ENCODE measurements at places on chromosomes 6 and 20.

GRCh38 chr6:170229851-170230519 lies 60.9 kb downstream of the DLL1 start:
- DNase-seq: no peak

DNA sequence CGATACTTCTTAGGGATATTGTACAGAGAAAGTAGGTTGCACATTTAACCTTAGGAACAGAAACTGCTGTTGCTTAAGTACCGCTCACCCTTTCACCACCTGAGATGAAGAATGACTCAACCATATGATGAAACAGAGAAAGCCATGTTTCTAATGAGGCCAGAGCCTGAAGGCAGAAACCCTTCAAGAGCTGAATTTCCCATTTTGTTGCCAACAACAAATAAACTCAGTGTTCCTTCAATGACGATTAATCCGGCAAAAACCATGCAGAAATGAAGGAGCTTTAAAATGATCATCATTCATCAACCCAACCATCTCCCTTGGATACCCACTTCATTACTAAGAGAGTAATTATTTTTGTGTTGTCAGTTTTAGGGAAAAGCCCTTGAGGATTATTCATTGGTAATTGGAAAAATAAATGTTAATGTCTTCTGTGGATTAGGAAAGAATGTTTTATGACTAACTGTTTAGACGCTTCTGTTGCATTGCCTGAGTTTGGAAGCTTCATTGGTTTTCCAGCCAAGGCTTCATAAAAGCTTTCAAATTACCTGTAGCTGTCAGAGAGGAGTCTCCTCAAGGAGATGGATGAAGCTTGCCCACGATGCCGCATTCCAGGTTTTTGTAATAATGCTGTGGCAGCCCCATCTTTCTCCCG lies 112.1 kb upstream of the IYD start:
- no peak for DNase-seq

DNA sequence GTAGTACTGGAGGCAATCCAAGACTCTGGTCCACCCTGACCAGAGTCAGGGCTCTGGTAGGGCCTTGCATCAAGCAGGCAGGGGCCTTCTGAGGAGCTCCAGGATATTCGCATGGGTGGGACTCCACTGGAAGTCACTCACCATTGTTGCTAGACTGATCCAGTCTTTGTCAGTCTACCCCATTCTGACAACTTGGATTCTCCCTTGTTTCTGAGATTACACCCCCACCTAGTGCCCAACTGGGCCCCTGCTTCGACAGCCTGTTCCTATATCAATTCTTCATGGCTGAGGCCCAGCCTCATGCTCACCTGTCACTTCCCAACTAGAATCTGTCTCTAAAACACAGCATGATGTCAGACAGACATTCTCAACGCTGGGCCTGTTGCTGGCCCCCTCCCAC lies 5.2 kb downstream of the SLC35D3 start:
- DNase-seq: no peak

GRCh38 chr6:16712255-16712930 lies 48.9 kb downstream of the ATXN1 start:
- DNase-seq: no peak

DNA sequence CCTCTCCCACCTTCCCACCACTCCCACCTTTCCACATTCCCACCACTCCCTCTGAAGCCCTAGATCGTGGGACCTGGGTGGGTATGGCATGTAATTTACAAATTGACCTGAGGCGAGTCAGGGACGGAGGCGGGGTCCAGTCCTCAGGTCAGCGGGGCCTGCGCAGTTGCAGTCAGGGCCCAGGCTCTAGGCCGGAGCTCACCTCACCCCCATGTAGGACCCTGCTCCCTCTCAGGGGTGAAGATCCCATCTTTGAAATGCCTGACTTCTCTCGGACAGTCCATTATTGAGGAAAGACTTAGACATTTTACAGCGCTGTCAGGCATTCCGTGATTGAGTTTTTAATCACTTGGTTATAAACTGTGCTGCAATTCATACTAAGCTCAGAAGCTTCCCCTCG lies 10.5 kb downstream of the THBS2 start:
- DNase-seq: no peak

DNA sequence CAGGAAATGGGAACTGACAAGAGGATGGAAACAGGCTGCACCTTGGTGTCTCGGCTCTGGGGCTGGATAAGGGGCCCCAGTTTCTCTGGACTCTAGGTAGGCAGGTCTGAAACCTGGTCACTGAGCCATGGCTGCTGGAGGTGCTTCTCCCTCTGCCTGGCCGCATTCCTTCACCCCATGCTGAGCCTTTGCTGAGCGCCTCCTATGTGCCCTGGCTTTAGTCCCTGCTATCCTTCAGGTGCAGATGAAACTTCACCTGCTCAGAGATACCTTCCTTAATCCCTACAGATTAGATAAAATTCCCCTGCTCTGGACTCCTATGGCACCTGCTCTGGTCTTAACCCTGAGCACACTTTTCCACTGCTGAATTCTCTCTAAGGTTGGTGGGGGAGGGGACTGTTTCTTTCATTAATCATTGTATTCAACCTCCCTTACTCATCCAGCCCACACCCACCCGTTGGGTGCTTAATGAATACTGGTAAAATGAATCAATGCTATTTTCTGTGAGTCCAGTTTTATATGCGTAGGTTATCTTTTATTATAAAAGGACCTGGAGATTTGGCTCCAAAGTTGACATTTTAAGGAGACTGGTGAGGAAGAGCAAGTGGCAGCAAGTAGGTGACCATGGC lies 19.3 kb downstream of the MYLK4 start:
- no peak for DNase-seq

DNA sequence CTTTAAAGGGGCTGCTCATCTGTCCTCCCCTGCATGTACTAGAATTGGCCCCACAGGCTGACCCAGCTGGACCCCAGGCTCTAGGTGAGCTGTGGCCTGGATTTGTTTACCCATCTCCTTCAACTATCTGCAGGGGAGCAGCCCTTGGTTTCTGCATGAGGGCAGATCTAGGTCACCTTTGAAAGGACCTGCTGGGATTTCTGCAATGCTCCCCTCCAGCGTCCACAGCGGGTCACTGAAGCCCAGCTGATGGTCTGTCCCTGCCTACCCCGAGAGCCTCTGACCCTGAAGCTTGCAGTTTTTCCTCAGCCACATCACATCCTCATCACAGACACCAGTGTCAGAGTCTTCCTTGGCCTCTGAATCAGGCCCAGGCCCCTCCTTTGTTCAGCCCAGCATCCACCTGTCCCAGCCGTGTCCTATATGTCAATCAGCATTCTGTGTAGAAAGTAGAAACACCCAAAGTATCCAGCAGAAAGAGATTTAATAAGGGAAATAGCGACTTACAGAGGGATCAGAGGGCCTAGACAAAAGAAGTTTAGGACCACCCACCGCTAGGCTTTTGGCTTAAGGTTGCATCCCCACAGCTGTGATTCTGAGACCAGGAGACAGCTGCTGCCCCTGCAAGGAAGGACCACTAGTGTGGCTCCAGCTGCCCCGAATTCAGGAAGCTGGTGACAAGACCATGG lies 243.1 kb downstream of the LRFN2 start:
- no peak for DNase-seq

DNA sequence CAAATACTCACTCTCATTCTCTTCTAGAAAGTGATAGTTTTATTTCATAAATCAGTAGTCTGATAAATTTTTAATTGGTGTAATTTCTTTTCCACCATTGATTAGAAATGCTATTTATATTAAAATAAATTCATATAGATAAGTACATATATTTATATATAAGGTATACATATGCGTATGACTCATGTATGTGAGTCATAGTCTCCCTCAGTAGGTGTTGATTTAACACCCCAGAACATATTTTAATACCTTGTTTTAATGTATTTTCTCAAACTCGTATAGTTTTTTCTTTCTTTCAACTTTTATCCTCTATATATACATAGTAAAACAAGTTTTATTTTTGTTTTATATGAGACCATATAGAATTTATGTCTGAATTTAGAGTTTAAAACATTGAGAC lies 130.4 kb downstream of the PLG start:
- DNase-seq: no peak

DNA sequence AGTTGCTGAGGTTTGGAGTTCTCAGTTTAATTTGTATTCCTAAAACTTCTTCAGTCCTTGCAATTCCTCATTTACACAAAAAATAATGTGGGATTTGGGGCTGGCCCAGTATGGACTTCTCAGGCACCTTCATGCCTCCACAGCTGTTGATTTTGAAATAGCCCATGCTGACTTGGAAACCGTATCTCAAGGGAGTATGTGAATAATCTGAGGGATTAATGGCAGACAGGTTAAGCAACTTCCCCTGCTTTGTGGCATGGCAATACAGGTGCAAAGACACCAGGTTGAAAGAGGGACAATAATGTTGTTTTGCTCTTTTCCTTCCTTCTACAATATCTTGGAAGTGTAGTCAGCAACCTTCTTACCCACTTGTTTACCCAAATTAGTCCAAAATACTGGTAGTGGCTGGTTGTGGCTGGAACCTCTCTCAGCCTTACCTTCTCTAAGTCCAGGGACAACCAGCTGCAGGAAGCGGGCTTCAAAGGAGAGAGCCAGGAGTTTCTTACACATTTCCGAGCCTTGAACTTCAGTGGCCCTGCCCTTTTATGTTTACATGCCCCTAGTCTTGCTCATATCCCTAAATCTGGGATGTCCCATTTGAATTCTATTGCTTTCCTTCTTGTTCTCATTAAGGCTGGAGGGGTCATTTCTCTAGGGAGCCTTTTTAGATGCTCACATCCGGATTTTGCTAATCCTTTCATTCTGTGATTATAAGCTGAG lies 44.1 kb upstream of the ADGRF1 start:
- DNase-seq: no peak

DNA sequence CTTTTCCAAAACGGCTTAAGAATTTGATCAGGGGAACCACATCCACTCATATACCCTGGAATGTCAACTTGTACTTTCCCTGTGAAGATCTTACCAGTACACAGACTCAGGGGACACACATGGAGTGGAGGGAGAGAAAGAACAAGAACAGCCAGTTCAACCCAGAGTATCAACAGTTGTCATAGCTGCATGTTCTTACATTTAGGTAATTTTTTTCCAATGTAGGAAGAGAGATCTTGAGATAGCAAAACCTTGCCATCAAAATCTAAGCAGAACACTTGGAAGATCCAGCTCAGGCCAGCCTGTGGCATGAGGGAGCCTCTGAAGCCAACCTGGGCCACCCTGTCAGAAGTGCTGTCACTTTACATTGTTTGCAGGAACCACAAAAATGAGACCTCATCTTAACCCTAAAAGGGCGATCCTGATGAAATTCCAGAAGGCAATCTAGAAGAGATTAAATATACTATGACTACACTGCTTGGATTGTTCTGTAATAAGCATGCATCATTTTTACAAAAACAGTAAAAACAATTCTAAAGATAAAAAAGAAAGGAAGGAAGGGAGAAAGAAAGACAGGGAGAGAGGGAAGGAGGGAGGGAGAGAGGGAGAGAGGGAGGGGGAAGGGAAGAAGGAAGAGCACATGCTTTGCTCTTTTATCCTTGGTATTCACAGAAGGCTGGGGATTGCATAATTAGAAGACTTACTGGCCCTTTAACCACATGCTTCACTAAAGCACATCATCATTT lies 124.7 kb upstream of the TCF21 start:
- DNase-seq: no peak

DNA sequence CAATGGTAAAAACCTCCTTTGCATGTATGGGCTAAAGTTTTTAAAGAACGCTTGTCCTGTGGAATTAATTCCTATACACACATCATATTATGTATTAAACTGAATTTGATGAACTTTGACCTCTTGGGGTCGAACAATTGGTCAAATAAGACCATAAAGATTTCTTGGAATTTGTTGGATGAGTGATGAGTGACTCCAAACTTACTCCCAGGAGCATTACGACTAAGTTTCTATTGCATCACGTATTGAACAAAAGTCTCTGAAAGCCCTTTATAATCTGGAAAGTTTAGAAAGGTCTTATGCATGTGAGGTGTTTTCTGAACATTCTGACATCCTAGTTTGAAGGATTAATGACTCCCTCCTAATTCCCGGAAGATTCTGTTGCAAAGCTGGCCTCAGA lies 126.9 kb upstream of the BMP5 start:
- DNase-seq: no peak

DNA sequence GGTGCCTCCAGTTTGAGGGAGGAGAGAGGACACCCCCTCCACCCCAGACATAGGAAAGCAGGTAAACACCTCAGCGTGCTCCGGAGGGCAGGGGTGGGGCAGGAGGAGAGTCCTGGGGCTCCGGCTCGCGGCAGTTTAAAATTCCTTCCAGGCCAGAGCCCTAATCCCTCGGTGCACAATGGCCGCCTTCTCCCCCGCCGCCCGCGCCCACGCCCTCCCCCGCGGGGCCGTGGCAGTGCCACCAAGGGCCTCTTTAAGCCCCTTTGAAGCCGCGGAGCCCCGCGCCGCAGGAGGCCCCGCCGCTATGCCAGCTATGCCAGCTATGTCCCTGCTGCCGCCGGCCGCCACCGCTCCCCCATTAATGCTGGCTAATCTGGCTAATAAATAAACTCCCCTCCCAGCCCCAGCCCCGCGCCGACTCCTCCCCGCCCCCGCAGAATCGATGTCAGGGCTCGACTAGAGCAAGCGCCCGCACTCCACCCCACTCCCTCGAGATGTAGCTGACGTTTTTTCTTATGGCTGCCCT lies 125.1 kb downstream of the MRPL14 start:
- DNase-seq: no peak

DNA sequence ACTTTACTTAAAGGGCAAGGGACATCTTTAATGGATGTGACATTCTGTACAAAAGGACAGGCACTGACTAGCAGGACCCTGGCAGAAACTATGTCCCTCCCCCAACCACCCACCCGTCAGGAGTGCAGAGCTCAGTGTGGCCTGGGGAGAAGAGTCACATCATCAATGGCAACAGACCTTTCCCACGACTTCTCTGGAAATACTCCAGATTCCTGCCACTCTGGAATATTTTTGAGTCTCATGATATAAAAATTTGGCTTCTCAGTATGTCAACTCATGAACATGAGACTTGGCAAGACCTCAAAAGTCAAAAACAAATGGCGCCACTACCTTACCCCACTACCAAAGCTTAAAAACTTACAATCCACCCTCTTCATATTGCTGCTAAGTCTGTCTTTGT lies 118.3 kb downstream of the SLC23A2 start:
- no peak for DNase-seq

DNA sequence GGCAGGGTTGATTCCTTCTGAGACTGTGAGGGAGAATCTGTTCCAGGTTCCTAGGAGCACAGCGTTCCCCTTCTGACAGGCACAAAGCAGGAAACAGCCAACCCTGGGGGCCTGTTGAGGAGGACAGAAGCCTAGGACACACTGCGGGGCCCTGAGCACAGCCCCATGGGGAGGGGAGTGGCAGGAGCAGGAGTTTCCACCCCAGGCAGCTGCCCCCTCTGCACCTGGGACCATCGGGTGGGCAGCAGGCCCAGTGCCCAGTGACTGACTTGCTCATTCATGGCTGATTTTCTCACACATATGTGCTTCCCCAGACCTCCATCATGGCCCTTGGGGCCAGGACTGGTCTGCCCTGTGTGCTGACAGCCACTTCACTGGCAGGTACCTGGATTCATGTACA lies 6.2 kb upstream of the SLC22A1 start:
- DNase-seq: no peak

DNA sequence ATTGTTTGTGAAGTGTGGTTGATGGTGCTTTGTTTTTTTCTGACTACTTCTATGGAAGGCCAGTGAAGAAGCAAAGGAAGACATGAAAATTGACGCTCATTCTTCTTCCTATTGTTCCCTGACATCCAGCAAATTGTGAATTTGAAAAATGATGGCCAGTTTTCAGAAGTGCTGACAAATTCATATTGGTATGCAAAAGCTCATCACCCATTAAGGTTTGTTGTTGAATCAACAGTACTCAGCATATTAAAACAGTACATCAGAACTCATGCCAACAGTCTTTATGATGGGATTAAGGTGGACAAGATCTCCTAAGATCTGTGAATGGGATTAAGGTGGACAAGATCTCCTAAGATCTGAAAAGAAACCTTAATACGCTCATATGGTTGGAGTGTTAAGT lies 1.0 kb upstream of the MTG2 start:
- DNase-seq: no peak

GRCh38 chr6:109793792-109794191 lies 102.7 kb downstream of the FIG4 start:
- DNase-seq: no peak
